ENCODE measurements at places on chromosomes 5 and 9. TPM values are rescaled to one million over a fixed set of nuclear protein-coding genes. Genes with fewer than 3 reads are reported as not detected.

SLC6A19 gene
- total RNA-seq = not detected

PCDHGB5 gene
- not detected for total RNA-seq

GRCh38 chr5:69498384-69498783 lies 5.8 kb downstream of the OCLN start:
- DNase-seq = no peak

DNA sequence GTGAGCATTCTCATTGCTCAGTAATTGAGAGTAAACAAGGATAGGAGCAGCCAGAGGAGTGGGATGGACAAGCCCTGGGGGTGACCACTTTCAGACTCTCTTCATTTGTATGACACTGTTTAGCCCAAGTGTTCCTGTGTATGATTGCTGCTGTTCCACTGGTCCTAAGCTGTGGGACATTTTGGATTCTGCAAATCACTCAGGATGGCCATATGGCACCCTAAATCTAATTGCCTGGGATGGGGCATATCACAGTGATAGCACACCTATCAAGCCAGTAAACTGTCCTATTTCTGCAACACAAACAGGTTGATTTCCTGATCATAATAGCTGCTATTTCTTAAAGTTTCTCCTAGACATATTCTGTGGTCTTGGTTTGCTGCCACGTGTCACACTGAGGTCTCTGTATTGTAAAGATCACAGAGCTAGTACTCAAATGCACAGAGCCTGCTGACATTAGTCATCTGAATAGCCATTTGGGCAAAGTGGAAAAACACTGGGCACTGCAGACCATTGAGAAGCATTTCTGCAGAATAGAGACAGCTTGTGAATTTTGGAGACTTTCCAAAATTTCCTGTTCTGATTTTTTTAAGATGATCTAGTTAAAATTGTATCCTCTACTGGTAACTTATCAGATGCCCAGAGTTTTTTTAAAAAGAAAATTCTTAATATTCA lies 320.2 kb downstream of the RFX3 start:
- DNase-seq = no peak

- DNase-seq = peak; percentile 60
Observed at GRCh38 chr5:10987925-10988504, 227.0 kb upstream of the DAP start.

TXNDC8 gene
- not detected for total RNA-seq

DNA sequence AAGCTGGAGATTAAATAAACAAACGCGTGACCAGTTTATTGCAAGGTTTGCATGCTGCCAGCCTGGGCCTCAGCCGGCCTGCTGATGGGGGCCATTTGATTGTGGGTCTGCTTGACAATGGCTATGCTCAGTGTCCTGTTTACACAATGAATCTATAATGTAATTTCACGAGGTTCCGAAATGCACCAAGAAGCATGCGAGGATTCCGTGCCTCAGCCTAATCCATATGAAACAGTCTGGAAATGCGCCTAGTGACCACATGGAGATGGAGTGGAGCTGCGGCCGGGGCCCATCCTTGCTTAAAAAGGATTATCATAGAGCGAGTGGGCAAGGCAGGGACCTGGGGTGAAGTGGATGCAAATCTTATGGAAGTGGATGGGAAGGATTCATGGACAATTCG lies 382.4 kb downstream of the CDK5RAP2 start:
- DNase-seq = no peak

PKD2L2 gene
- not detected for total RNA-seq

- DNase-seq = no peak
Observed at GRCh38 chr5:118701791-118702190, 286.6 kb downstream of the DTWD2 start.

DNA sequence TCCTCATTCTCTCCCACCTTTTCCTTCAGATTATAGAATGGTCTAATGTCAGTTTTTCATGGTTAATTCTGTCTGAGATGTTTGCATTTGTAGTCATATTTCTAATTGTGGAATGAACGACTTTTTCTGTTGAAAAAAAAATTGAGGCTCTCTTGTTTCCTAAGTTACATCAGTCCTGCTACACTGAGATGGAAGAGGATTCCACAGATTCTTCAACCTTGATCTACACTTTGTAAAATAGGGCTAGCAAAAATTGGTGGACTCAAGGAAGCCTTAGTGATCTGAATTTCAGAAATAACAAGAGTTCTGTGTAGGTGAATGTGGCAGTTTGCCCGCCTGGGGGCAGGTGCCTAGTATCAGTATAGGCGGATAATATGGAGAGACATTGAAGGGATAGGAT lies 51.9 kb downstream of the ERBIN start:
- DNase-seq = no peak

DNA sequence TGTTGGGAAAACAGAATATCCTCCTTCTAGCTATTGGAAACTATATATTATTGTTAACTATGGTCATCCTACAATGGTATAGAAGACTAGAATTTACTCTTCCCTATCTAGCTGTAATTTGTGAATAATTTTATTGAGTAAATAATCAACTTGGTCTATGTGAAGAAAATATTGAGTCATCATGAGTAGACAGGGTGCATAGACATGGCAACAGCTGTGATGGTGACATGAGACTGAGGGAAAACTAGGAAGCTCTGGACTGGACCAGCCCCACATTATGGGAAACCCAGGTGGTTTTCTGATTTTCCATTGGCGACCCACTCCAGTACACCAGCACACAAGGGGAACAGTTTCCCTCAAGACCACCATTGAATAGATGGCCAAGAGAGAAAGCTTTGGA lies 95.0 kb downstream of the APBA1 start:
- no peak for DNase-seq

DNA sequence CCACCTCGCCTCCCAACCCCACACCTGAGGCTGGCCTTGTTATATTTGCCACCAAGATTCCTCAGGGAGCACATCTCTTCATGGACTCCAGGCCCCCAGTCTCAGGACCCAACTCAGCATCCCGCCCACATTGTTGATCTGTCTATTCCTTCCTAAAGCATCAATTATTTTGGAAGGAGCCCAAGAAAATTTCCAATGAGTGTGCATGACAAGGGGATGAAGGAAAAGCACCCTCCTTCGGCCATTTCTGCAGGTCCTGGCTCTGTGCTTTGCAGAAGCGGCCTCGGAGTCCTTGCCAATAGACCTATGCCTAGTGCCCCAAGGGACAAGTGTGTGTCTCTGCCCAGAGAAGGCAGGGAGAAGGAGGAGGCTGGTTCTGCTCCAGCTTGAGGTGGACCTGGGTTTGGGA lies 273.2 kb downstream of the GADD45G start:
- DNase-seq = no peak

GRCh38 chr9:3330792-3331420 lies 194.9 kb downstream of the RFX3 start:
- DNase-seq = no peak

DNA sequence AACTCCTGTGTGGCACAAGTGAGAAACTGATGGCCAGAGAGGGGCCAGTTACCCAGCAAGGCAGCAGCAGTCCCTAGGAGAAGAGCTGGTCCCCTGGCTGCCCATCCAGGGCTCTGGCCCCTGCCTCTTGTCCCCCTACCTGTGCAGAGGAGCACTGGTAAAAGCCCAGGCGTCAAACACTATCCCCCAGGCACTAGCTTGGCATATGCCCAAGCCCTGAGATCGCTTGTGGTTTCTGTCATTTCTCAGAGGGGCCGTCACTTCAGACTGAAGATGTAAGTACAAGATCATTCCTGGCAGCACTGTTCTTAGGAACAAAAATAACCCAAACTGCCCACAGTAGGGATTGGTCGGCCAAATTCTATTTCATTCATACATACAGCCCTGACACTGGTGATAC lies 53.9 kb downstream of the COL15A1 start:
- DNase-seq = no peak

DNA sequence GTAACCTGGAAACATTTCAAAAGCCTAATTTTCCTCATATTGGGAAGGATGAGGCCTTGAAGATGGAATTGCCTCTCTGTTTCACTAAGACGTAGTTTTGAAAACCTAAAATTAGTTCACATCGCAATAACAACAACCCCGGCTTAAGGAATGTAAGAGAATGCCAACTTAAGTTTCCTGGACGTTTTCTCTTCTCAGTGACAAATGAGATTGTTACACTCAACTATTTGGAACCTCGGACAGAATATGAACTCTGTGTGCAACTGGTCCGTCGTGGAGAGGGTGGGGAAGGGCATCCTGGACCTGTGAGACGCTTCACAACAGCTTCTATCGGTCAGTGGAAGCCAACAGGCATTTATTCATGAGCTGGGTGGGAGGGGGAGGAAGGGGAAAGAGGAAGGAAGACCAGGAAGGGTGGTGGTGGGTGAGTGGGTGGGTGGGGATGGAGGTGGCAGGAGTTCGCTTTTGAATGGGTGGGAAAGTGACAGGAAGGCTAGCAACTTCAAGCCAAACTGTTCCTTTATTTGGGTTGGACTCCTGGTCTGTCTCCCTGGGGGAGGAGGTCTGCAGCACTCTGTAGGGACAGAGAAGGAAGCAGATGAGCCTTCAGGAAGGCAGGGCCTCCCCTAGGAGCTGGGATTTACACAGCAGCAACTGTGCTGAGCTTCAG lies 83.4 kb downstream of the TEK start:
- DNase-seq = no peak

DNA sequence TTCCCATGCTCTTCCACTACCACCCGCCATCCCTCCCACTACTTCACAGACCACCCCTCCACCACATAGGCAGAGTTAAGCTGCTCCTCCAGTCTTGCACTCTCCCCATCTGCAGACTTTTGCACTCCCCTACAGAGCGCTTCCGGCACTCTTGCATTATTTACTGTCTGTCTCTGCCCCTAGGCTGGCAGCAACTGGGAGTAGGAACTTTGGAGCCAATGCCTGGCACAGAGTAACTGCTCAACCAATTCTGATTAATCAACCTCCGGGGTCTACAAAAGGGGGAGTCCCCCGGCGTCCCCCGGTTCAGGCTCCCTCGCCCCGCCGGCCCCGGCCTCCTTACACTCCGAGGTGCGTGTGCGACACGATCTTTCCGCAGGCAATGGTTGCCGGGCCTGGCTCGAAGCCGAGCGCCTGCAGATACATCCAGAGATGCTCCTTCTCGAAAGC lies 498 bp downstream of the HAUS6 start:
- peak; percentile 32 for DNase-seq

- no peak for DNase-seq
Observed at GRCh38 chr5:5572976-5573797, 150.7 kb downstream of the ICE1 start.

PCDHB16 gene
- total RNA-seq = not detected

- DNase-seq = no peak
Observed at GRCh38 chr9:134642385-134643181, 980 bp downstream of the COL5A1 start.

DNA sequence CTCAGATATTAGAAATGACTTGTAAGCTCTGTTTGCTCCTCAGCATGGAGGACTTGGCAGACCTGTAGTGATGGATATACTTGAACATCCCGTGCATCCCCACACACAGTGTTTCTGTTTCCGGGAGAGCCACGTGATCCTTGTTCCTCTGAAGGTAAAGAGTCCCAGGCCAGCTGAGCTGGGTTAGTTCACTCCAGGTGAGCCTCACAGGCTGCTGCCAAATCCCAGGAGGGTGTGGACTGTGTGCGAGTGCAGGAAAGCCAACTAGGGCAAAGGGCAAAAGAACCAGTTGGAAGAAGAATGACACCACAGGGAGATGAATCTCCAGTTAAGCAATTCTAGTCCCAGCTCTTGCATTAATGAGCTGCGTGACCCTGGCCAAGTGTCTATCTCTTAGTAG lies 10.4 kb upstream of the TOMM5 start:
- DNase-seq = no peak

GRCh38 chr5:26419987-26420386 lies 618.4 kb downstream of the CDH9 start:
- DNase-seq = no peak

DNA sequence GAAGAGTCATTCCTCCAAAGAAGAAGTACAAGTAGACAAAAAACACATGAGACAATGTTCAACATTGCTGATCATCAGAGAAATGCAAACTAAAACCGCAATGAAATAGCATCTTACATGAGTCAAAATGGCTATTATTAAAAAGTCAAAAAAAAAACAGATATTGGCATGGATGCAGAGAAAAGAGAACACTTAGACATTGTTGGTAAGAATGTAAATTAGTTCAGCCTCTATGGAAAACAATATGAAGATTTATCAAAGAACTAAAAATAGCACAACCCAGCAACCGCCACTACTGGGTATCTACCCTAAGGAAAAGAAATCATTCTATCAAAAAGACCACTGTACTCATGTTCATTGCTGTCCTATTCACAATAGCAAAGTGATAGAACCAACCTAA lies 157.5 kb downstream of the CHSY3 start:
- DNase-seq = no peak

All from activated naive CD4-positive, alpha-beta T cell treated with anti-CD3 and anti-CD28 coated beads, Interleukin-2, amount 50 U/mL, for 72 hours (primary cell).